ENCODE measurements at places on chromosomes 3 and 15.

GRCh38 chr15:68556139-68556990, 22.4 kb upstream of the CORO2B start:
- DNase-seq: no peak

DNA sequence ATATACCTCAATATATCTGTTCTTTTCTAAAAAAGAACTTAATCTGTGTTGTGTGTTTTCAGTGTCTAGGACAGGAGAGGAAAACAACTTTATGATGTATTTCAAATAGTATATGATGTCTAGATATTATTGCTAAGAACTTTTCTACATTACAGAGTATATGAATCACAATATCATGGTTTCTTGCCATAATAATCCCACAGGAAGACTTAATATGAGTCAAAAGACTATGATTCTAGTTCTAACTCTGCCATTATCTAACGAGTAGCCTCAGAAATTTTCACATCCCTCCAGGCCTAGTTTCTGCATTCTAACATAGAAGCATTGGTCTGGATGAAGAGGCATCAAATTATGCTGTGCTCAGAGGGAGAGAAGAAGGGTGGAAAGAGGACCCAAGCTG, 107.7 kb upstream of the SPRED1 start:
- DNase-seq: no peak

DNA sequence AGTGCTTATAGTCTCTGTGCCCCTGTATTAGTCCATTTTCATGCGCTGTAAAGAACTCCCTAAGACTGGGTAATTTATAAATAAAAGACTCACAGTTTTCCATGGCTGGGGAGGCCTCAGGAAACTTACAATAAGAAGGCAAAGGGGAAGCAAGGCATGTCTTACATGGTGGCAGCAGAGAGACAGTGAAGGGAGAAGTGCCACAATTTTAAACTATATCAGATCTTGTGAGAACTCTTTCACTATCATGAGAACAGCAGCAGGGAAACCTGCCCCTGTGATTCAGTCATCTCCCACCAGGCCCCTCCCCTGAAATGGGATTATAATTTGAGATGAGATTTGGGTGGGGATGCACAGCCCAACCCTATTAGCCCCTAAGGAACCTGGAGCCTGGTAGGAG, 243.2 kb downstream of the EDEM1 start:
- DNase-seq: no peak

- DNase-seq: no peak
Measured at GRCh38 chr3:138412821-138413551, 21.4 kb upstream of the ESYT3 start.

DNA sequence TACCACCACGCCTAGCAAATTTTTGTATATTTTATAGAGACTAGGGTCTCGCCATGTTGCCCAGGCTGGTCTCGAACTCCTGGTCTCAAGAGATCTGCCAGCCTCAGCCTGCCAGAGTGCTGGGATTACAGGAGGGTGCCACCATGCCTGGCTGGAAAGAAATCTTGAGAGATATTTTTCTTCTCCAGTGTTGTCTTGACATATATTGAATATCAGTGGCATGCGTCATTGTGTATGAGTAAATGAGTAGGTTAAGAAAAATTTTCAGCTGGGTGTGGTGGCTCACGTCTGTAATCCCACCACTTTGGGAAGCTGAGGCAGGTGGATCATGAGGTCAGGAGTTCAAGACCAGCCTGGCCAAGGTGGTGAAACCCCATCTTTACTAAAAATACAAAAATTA, 3.5 kb upstream of the PIF1 start:
- DNase-seq: no peak

- no peak for DNase-seq
Measured at GRCh38 chr3:190044974-190045373, 75.7 kb downstream of the P3H2 start.

- DNase-seq: no peak
Measured at GRCh38 chr3:132629928-132630327, 29.7 kb downstream of the ACAD11 start.

DNA sequence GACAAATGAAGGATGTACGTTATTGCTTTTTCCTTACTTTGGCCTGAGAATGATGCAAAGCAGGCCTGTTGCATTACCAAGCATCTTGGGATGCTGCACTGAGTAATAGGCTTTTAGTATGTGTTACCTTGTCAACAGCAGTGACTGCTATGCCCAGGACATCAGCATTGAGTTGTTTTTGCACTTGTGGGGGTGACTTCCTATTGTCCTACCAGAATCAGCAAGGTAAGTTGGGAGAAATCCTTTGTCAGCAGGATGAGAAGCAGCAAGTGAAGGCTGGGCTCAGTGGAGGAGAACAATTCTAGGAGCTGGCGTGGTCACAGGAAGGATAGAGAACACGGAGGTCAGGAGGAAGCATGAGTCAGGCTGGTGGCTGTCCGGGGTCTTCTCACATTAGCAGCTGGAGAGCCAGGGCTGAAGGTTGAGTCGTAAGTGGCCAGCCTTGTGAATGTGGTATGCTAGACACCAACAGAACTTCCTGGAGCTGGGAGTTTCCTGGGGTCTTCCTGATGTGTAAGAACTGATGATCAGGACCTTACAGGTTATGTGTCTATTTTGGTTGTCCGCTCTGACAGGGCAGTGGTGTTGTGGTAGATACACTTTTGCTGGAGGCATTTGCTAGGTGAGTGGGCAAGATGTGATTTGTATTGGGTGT, 142.7 kb downstream of the FNDC3B start:
- DNase-seq: no peak

DNA sequence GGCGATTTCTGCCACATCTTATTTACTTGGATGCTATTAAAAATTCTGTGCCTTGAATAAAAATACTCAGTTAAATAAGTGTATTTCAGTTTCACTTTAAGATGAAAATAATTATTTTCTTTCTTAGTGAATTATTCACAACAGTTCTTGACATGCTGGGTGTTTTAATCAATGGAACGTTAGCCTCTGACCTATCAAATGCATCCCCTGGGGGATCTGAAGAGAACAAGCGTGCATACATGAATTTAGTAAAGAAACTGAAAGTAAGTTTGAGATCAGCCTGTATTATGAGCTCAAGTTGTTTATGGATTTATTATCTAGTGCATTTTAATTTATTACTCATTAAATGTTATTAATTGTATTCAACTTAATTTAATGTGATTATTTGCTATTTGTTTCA, 597 bp downstream of the P2RY12 start:
- peak; percentile 3 for DNase-seq

GRCh38 chr15:43974852-43975251, 148.1 kb downstream of the WDR76 start:
- no peak for DNase-seq

GRCh38 chr3:71389911-71390573, 193.5 kb downstream of the FOXP1 start:
- DNase-seq: no peak

GRCh38 chr3:146746190-146746589, 141.0 kb upstream of the PLSCR5 start:
- no peak for DNase-seq

Measured in CD4-positive, CD25-positive, alpha-beta regulatory T cell (primary cell).